ENCODE measurements at places on chromosomes 1 and 21. TPM values are rescaled to one million over a fixed set of nuclear protein-coding genes. Genes with fewer than 3 reads are reported as not detected.

Gene NUP133
- total RNA-seq: 43.1 TPM

Gene RIPPLY3
- total RNA-seq: not detected

Gene MRPL9
- 77.7 TPM for total RNA-seq

Gene VASH2
- not detected for total RNA-seq

Gene EPHA10
- total RNA-seq: not detected

Gene IGSF9
- total RNA-seq: not detected

Gene LDLRAD1
- total RNA-seq: not detected

Gene RGS8
- total RNA-seq: not detected

Gene IQGAP3
- total RNA-seq: not detected

Gene C1orf50
- total RNA-seq: 18.1 TPM

Gene FAM72A
- 0.79 TPM for total RNA-seq

Gene APOBEC4
- total RNA-seq: not detected

Gene MYBPH
- not detected for total RNA-seq

Gene WNT4
- not detected for total RNA-seq

Gene MCOLN3
- 0.94 TPM for total RNA-seq

Gene PTPRU
- total RNA-seq: not detected

Gene OPTC
- total RNA-seq: not detected

Gene FAAP20
- total RNA-seq: 43.4 TPM

Gene KCNJ10
- not detected for total RNA-seq

Gene SELL
- total RNA-seq: 633 TPM

Gene FCGR1A
- not detected for total RNA-seq

Gene PRRX1
- total RNA-seq: not detected

Gene CNIH3
- total RNA-seq: 1.0 TPM

Gene ERI3
- total RNA-seq: 29.2 TPM

Gene CDCA8
- total RNA-seq: 0.92 TPM

Gene GNL2
- total RNA-seq: 41.0 TPM

Gene TSPEAR
- not detected for total RNA-seq

Gene HTR6
- 0.54 TPM for total RNA-seq

Gene SPRR1B
- total RNA-seq: not detected

Gene SLAMF7
- 39.3 TPM for total RNA-seq

Gene TMPRSS2
- total RNA-seq: not detected

Gene LCE3D
- total RNA-seq: not detected

Gene KRTAP15-1
- not detected for total RNA-seq

Gene HPCA
- not detected for total RNA-seq

Gene AKR7A3
- 1.2 TPM for total RNA-seq

Gene RIMKLA
- total RNA-seq: 0.03 TPM

Gene SEC16B
- not detected for total RNA-seq

Gene HCRTR1
- not detected for total RNA-seq

Gene ANGPTL3
- total RNA-seq: not detected

Gene MEX3A
- total RNA-seq: 0.05 TPM

Gene FCRL5
- 0.11 TPM for total RNA-seq

Gene OR2L5
- total RNA-seq: 0.51 TPM
